SK-N-DZ (cell line): ENCODE measurements at places on chromosomes 3 and 15.

DNA sequence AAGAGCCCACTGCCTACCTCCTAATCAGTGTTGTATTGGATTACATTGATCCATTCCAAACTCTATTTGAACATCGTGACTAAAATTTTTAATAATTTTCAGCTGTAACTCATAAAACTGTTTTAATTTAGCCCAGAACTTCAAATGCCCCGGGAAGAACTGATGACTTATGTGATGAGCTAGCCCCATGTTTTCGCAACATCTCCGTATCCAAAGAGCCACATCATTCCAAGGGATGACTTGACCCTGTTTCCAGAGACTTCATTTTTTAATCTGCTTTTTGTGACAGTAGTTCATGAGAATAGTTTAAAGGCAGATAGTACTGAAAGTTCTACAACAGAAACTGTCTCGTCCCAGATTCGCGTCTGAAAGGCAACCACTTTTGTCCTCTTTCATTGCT is 97.4 kb downstream of the STAC start:
- no peak for DNase-seq

DNA sequence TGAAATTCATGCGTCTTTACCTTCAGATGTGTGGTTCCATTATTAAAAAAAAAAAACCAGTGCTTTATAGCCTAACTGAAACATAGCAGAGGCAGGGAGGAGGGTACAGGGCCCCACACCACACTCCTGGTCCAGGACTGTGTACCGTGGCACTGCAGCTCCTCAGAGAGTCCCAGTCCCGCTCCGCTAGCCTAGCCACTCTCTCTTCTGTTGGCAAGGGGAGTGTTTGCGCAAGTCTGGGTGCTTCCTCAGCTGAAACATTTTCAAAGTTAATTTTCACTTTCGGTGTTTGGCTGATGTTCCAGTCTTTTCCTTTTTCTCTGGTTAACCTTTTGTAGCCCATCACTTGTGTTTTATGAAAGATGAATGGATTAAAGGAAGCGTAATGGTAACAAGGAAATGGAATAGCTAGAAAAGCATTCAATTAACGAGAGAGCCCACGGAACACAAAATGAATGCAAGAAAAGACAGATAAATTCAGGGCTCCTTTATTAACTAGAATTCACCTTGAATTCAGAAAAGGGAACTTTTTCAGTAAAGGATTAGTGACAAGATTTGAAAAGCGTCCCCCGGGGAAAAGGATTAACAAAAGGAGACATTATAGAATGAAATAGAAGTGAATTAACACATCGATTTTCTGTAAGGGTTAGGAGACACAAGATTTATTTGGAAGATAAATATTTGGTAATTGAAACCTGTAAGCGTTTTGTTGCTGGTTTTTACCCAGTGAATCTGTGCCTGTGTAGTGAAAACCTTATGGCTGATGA is 177.0 kb downstream of the CACNA2D3 start:
- DNase-seq: no peak

DNA sequence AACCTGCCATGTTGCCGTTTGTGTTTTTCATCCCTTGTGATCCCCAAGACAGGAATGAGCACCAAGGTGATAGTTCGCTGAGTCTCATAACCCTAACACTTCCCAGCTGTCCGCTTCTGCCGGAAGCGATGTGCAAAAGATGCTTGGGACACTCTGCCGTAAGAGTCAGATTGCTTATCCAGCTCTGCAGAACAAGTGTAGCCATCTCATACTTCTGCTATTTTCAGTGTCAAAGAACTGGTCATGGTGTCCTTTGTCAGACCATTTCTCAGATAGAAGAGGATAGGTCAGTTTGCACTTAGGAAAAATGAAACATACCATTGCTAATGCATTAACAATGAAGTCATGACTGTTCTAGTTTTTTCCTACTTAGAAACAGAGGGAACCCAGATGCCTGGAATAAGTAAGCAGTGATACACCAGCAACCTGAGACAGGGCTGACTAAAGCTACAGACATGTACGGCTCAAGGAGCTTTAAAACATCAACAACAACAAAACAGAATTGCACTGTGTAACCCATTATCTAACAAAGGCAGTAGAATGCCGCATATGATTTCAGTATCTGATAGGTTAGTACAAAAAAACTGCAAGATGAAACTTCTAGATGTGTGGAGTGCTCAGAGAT is 134.0 kb upstream of the IL12A start:
- peak; percentile 64 for DNase-seq

- no peak for DNase-seq
Observed at GRCh38 chr3:53142986-53143385, 12.8 kb upstream of the RFT1 start.

- peak; percentile 19 for DNase-seq
Observed at GRCh38 chr3:161552984-161553560, 56.5 kb downstream of the OTOL1 start.

- no peak for DNase-seq
Observed at GRCh38 chr3:4421121-4421520, 45.9 kb downstream of the SUMF1 start.

DNA sequence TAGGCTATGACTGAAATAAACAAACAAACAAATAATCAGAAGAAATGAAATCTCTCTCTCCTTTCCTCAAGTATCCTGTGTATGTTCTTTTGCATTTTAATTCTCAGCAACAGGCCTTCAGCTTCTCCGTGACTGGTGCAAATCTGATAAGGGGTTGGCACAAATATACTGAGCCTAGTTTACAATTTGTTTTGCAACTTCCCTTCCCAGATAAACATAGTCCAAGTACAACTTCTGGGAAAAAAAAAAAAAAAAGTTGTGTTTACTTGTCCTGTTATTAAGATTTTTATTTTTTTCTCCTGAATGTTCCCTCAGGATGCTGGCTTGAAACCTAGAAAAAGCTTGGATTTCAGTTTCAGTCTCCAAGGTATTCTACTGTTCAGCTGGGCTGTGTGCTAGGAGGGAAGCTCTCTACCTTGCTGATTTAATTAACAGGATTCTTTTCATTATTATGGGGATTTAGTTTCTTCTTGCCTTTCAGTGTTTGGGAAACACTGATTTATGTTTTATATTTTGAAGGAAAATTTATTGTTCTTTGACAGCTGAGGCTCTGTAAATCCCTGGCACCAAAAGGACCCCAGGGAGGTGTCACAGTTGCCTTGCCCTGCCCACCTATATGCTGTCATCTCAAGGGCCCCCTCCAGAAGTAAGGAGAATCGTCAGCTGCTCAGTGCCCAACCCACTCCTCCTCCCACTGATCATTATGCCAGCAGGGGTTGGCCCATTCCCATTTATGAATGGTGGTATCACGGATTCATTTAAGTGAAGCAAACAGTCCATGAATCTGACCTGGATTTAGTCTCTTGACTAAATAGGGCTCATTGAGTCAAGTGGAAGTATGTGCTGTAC is 185.2 kb downstream of the MEIS2 start:
- DNase-seq: no peak

GRCh38 chr3:178536211-178537079 is at the start of gene KCNMB2:
TSS of gene KCNMB2 (plus strand) at chr3:178536436.
- no peak for DNase-seq

GRCh38 chr3:116618930-116619329 is 90.6 kb upstream of the TUSC7 start:
- no peak for DNase-seq

GRCh38 chr3:169199283-169199682 is 464.2 kb downstream of the MECOM start:
- DNase-seq: no peak

- peak; percentile 30 for DNase-seq
Observed at GRCh38 chr15:44713006-44713966, 2.0 kb downstream of the B2M start.

DNA sequence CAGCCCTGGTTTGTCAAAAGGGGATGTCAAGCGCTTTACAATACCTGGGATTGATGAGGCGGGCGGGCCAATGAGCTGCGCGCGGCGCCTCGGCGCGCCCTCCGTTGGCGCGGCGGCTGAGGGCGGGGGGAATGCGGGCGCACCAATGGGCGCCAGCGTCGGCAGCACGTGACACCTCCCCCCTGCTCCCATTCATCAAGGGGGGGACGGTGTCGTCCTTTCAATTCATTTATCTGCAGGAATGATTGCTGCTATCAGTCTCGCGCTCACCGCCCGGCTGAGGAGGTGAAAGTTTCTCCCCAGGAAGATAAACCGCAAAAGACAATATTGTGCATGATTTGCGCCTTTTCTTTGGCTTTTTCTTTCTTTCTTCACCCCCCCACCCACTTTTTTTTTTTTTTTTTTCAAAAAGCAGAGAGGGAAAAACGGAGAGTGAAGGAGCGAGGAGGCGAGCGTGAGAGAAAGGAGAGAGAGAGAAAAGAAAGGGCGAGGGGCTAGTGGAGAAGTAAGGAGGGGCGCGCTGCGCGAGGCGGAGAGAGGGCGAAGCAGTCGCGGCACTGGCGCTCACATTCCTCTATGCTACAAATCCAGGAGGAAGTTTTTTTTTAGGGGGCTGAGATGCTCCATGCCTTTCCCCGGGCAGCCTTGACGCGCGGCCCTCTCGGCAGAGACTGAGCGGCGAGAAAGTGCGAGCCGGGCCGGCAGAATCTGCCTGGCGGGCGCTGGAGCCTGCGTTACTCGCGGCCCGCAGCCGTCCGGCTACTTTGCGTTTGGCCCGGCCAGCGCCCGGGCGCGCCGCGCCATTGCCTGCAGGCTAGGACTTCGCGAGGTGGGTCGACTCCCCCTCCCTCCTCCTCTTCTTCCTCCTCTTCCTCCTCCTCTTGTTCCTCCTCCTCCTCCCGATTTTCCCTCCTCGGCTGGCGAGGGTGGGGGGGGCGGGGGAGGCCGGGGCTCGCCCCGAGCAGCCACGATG is at the start of gene ZIC1:
TSS of gene ZIC1 (plus strand) at position 223 of the 973 bp plus-strand sequence. CDS start at position 971, 748 bp downstream.
- DNase-seq: no peak

GRCh38 chr3:156617145-156617544 is 57.2 kb upstream of the TIPARP start:
- DNase-seq: no peak

- DNase-seq: no peak
Observed at GRCh38 chr15:45156744-45157455, 27.1 kb downstream of the DUOX1 start.

DNA sequence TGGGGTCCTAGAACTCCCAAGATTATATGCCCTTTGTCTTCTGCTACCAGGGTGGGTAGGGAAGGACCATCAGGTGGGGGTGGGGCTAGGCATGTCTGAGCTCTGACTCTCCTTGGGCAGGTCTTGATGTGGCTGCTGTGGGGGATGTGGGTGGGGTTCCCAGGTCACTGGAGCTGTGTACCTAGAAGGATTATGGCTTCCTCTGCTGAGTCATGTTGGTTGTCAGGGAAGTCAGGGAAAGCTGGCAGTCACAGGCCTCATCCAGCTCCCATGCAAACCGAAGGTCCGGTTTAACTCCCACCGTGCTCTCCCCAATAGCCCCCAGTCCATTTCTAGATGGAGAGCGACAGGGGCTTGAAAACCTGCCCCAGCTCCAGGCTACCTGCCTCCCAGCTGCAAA is 35.2 kb downstream of the EID1 start:
- DNase-seq: no peak

GRCh38 chr3:15899388-15899787 is 101.6 kb upstream of the ANKRD28 start:
- DNase-seq: no peak

GRCh38 chr3:20406611-20407011 is 220.6 kb upstream of the SGO1 start:
- no peak for DNase-seq

GRCh38 chr15:59485036-59485435 is 47.0 kb downstream of the FAM81A start:
- no peak for DNase-seq

DNA sequence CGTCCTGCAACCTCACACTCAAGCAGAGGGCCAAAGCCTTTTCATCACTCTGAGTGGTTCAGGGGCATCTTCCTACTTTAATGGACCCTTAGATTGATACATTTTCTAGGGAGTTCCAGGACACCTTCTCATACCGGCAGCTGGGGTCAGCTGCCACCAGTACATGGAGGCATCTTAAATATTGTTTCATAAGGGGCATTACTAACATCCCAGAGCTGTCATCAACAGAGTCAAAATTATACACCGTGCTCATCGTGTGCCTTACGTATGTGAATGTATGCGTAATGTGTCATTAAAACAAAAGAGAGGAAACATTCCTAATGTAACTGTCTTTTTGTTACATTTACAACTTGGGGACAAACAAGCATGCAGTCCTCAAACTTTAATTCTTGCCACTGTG is 57.9 kb downstream of the ARNT2 start:
- no peak for DNase-seq

DNA sequence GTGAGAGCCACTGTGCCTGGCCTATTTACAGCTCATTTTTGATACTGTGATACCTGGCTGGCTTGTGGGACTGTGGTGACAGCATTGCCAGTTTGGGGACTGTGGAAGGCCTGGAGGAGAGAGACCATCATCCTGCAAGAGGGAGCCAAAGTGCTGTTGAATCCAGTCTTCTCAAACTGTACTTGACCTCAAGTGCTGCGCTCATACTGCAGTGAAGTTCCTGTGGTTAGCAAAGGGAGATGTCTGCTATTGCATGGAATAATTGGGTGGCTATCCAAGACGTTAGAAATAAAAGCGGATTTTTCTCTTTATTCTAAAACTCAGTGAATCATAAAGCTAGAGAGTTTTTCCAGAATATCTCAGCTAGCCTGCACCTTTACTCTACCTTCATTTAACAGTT is 83.4 kb downstream of the CCK start:
- no peak for DNase-seq
